ENCODE measurements at places on chromosomes 4 and X.

DNA sequence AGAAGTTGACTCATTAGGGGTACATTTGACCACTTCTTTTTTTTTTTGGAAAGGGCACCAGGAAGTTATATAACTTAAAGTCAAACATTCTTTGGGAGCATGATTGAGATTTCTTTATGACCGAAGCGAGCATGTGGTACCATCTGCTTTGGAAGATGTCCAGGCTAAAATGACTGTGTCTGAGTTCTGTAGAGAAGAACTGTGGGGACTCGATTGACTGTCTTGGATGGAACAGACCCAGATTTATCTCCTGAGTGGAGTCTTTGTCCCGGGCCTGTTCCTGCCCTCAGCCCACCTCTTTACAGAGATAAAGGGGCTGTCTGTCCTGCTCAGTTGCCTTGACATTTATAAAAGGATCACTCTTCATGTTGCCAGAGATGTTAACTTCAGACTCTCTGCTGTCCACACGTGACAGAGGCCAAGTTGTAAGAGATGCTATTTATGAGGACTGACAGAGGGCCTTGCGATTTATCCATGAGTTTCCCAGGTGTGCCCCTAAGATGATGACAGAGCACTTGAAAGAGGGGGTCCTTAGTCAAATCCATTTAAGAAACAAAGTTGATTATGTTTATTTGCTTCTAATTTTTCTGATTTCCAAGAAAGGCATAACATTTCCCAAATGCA is 16.8 kb downstream of the SMIM20 start:
- no peak for DNase-seq

DNA sequence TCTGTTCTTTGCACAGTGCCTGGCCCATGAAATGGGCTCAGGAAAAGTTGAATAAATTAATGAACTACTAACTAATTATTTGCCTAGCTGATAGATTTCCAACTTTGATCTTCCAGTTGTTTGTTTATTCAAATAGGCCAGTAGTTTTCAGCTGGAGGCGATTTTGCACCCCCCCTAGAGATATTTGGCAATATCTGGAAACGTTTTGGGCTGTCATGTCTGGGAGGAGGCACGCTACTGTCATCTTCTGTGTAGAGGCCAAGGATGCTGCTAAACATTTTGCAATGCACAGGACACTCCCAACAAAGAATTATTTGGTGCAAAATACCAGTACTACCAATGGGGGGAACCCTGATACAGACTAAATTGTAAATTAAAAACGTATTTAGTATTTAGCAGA is 81.9 kb downstream of the VCX2 start:
- DNase-seq: no peak

DNA sequence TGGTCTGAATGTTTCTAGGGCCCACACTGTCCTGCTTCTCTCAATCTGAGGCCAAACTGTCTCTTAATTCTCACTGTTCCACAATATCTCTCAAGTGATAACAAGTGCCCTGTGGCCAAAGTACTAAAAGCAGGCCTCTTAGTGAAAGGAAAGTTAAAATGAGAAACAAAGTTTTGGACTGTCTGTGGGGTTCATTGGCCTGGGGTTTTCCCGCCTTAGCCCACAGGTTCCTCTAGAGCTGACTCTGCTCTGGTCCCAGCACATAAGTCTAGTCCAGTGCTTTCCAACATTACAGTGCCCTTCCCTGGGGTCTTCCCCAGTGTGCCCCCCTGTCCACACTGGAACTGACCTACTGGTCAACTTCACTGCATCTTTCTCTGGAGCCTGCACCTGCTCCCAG is 6.3 kb downstream of the MAGEB1 start:
- no peak for DNase-seq

- DNase-seq: no peak
These were observed 248.4 kb upstream of the TTC29 start for GRCh38 chr4:147194114-147194513.

DNA sequence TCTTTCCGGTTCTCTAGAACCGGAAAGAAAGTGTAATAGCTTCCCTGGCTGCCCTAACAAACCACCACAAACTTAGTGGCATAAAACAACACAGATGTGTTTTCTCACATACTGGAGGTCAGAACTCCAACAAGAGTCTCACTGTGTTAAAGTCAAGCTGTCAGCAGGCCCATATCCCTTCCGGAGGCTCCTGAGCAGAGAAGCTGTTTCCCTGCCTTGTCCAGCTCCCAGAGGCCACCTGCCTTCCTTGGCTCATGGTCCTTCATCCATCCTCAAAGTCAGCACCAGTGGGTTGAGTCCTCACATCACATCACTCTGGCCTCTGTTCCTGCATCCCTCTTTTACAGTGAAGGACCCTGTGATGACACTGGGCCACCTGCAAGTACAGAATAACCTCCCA is 49.8 kb upstream of the HMX1 start:
- no peak for DNase-seq

DNA sequence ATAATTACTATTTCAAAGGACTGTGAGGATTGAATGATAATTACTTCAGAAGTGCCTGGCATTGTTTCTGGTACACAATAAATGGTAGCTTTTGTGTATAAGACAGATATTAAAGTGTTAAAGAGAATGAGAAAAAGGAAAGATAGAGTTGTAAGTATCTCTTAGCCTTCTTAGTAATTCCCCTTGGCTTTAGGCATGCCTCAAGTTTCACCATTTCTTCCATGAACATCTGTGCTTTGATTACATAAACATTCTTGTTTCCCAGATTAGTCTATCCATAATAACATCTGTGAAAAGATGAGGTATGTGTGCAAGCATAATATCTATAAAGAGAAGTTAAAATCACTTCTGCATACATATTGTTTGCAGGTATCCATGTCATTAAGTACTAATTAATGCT is 230.9 kb upstream of the TEX13A start:
- no peak for DNase-seq

- no peak for DNase-seq
These were observed 47.5 kb upstream of the PDLIM3 start for GRCh38 chr4:185582651-185583400.

GRCh38 chr4:129167640-129168260 is 71.8 kb downstream of the C4orf33 start:
- no peak for DNase-seq

GRCh38 chrX:110228453-110228852 is 89.4 kb downstream of the AMMECR1 start:
- no peak for DNase-seq

DNA sequence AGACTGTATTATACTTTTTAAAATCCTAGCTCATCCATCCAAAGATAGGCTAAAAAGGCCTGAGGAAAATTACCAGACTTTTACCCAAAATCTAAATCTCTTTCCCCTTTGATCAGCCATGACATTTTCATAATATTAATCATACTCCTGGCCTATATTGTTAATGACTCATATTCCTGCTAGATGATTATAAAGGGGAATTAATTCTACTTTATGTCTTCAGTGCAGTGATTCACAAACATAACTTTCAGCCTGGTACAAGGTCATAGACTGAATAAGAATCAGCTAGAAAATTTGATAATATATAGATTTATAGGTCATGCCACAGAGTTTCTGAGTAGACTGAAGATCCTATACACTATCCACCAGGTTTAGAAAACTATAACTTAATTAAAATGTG is 1905.4 kb downstream of the C4orf33 start:
- no peak for DNase-seq

DNA sequence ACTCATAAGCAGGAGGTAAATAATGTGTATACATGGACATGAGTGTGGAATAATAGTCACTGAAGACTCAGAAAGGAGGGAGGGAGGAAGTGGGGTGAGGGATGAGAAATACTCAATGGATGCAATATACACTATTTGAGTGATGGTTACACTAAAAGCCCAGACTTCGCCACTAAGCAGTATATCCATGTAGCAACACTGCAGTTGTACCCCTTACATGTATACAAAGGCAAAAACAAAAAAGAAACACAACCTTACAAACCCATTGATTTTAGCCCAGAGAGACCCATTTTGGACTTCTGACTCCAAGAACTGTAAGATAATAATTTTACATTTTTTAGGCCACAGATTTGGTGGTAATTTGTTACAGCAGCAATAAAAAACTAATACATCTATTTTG is 51.5 kb downstream of the VMA21 start:
- no peak for DNase-seq

- DNase-seq: no peak
These were observed 7.0 kb downstream of the FHIP1A start for GRCh38 chr4:151415978-151416377.

- no peak for DNase-seq
These were observed 674 bp upstream of the IL15 start for GRCh38 chr4:141635736-141636081.

DNA sequence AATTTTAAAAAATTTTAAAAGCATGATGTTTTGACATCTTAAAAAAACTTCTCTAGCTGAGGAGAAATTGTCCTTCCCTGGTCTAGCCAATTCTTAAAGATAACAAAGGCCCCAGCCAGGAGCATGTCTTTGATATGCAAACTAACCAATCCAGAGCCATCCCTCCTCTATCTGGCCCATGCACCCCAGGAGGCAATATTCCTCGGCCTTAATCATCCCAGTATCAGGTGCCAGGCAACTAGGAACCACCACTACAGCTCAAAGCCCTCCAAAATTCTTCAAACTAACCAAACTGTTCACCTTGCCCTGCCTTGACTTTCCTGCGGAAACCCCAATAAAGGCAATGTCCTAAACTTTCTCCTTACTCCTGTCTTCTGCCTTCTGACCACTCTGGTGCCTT is 97.8 kb upstream of the USP9X start:
- no peak for DNase-seq

GRCh38 chr4:108492816-108493595 is 127.4 kb upstream of the RPL34 start:
- no peak for DNase-seq

GRCh38 chr4:154781983-154782293 is 866 bp downstream of the RBM46 start:
- no peak for DNase-seq

GRCh38 chr4:90165883-90166282 is 38.7 kb downstream of the CCSER1 start:
- no peak for DNase-seq
